ENCODE measurements at places on chromosomes 7 and 10. TPM values are rescaled to one million over a fixed set of nuclear protein-coding genes. Genes with fewer than 3 reads are reported as not detected.
A peak's percentile ranks its signal among the peaks of the same experiment; 100 is the strongest.

Gene ZWINT
- 10.9 TPM for total RNA-seq

Gene PLXNA4
- 1.2 TPM for total RNA-seq

Gene GPC2
- total RNA-seq, result 2.3 TPM

Gene IL6
- total RNA-seq, result 22.1 TPM

Gene PGAM2
- 0.26 TPM for total RNA-seq

Gene GDF10
- 25.1 TPM for total RNA-seq

Gene ANLN
- 21.5 TPM for total RNA-seq

Gene ASB13
- total RNA-seq, result 15.4 TPM

Gene SPDYE8
- total RNA-seq, result not detected

Gene NPC1L1
- under 0.01 TPM for total RNA-seq

- DNase-seq, result no peak
Measured at GRCh38 chr7:31805209-31805818, 118.3 kb downstream of the PPP1R17 start.

DNA sequence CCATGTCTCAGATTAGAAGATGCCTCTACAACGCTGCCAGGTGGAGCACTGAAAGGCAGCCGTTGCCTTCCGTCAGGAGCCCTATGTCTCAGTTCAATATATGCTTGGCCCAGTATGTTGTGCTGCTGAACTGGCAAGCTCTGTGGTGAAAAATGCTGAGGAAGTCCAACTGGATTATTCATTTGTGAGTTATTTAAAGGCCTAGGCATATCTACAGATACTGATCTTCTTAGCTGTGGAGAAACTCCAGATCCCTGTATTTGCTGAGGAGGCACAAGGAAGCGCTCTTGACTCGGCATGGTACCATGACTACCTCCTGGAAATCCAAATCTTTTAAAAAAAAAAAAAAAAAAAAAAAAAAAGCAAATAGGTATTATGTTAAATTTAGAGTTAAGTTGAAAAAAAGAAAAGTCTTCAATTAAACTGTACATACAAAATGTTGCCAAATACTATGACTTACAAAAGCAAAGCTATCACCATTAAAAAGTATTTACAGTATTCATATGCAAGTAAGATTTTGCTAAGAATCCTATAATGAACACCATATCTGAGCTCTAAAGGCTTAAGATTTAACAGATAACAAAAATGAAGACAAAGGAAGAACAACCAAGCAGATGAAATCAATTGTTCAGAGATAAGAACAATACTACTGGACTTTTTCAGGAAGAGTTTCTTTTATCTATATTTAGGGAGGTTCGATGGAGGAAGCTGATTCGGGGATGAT lies 152.4 kb downstream of the GALNT11 start:
- no peak for DNase-seq

- DNase-seq, result peak; percentile 27
Measured at GRCh38 chr7:88278881-88279280, 27.8 kb downstream of the STEAP4 start.

DNA sequence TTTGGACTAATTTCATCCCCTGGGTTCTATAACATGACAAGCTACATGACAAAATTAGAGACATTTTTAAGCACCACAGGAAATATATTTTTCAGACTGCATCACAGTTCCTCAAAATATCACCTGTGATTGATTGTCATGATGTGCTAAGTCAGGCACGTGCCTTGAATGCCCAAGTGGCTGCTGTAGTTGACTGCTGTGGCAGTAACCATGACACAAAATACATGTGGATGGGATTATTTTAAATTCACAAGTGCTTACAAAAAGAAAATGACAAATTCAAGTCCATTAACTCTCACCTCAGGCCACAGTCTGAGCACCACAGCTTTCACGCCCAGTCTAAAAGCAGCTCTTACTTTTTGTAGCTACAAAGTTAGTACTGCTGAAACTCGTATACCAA lies 45.5 kb downstream of the TNPO3 start:
- DNase-seq, result no peak

- no peak for DNase-seq
Measured at GRCh38 chr7:68321076-68321639, 1277.1 kb upstream of the AUTS2 start.

- peak; percentile 44 for DNase-seq
Measured at GRCh38 chr7:17965603-17966002, 25.3 kb upstream of the SNX13 start.

DNA sequence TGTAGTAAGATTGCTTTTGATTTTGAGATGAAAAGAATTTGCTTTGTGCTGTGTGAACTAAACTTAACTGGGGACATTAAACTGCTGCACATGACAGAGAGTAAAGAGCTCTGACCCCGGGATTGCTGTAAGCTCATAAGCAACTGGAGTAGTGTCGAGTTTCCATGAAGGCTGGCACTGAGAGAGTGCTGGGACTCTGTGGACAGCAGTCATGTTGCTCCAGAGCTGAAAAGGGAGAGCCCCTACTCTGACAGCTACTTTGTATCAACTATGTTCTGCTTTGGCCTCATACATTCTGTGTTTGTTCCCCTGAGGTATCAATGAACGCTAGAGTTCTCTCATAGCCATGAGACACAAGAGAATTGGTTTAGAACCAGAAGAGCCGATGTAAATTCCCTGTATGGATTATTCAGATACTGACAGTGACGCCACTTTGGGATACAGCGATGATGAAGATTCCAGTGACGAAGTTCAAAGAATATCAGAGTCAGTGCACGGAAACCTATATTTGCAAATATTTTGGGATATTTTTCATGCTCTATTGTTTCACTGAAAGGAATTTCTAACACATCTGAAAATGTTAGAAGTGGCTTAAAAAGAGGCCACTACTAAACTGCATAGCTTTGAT lies 185.9 kb upstream of the DKK1 start:
- DNase-seq, result no peak

DNA sequence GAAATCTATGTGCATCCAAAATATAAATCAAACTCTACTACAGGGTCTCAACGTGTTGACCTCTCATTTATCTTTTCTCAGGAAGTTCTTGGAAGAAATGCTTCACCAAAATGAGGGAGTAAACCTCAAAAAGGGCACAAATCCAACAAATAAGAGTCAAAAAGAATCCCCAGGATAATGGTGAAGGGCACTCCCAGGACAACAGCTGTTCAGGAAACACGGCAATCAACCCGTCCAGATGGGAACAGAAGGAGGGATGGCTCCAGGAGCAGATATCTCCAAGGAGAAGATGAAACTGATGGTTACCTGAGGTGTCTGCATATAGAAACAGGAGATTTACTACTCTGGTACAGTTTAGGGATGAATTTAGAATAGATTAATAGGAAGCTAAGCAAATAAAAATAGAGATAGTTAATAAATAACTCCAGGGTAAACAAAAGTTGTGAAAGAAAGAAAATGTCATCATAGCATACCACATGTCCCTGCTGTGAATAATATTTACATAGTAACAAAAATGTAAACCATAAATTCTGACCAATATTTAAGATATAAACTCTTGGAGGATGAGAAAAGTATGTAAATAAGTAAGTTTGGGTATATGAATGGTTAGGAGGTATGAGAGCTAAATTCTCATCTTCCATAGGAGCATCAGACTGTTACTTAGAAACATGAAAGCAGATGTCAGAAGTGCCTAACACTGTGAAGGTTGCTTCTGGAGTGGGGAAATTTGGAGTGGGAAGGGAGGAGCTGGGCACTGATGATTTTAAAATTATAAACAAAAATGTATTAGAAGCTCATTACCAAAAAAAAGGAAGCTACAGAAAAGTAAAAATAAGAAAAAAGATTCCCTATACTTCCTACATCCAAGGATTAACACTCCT lies 237.5 kb upstream of the HPS1 start:
- DNase-seq, result no peak

DNA sequence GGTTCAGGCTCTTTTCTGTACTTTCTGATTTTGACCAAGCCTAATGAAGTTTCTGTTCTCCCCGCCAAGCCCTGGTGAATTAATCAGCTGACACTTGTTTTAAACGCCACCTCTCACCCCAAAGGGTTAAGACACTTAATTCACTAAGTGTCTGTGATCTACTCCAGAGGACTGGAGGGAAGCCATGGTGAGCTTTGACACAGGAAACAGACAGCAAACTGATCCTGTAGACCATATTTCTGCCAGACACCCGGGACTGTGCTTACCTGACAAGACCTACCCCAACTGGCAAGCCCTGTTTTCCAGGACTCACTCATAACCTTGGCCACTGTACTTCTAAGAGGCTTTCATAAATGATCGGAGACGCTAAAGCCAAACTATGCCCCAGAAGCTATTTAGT lies 126.0 kb downstream of the STRA8 start:
- peak; percentile 24 for DNase-seq

- no peak for DNase-seq
Measured at GRCh38 chr7:130841416-130841815, 107.4 kb upstream of the KLF14 start.

GRCh38 chr7:47046949-47047348 lies 535.0 kb downstream of the TNS3 start:
- no peak for DNase-seq

GRCh38 chr10:816091-816477 lies 115.4 kb downstream of the LARP4B start:
- DNase-seq, result no peak

- DNase-seq, result no peak
Measured at GRCh38 chr7:55567571-55567970, 4.7 kb downstream of the VOPP1 start.

Data from fibroblast of lung (primary cell).